T-helper 9 cell (primary cell): ENCODE measurements at places on chromosomes 7 and 10.

- DNase-seq, result no peak
Measured at GRCh38 chr10:18683427-18683826, 24.2 kb downstream of the ARL5B start.

- DNase-seq, result no peak
Measured at GRCh38 chr7:129751916-129752315, 140.4 kb downstream of the NRF1 start.

GRCh38 chr7:85561706-85562105, 374.9 kb upstream of the SEMA3D start:
- DNase-seq, result no peak

DNA sequence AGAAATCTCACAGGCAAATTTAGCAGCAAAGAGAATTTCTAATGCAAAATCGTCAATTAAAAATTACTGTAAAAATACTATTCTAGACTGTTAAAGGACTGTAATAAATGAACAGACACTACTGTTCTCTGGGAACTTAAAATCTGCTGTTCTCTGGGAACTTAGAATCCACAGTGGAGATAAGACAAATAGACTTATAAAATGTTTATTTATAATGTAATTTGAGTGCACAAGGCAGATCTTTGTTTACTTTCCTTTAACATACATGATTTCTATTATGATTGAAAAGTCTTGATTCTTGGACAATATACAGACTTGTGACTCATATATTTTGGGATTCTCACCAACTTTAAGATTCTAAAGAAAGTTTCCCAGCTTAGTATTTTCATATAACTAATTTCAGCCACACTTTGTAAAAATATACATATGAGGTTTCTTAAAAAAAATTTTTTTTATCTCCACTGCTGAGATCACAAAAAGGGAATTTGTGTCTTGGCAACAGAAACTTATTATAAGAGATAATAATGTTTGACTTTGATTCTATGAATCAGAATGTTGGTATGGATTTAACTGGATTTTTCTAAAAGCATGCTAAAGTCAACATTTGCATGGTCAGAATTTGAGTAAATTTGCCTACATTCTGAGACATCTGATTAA, 166.3 kb upstream of the RHOBTB1 start:
- DNase-seq, result no peak

DNA sequence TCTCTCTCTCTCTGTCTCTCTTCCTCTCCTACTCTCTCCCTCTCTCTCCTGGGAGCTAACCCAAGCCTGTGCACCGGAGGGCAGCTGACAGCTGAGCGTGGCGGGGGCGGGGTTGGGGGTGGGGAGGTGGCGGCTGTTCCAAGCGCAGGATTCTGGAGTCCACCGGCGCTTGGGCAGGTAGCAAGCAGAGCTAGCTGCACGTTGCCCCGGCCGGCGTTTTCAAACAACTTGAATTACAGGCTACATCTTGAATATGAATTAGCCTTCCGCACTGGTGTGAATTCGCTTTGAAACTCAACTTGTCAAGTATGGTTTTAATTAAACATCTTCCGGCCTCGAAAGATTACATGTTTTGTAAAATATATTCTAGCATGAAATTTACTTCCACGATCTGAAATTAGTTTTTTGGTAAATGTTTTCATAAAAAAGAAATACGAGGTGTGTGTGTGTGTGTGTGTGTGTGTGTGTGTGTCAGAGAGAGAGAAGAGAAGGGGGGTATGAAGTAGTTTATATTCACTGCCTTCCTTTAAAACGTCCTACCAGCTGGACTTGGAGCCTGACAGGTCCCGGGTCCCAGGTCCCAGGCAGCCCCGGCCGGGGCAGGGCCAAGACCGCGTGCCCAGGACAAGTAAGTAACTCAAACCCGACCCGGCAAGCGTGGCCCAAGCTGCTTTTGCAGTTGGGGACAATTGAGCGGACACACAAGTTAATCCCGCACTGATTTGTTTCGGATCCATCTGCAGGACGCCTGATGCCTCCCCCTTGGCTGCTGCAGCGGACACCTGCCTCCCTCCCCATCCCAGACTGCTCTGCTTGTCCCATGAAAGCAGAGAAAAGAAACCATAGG, 9.0 kb upstream of the DLX6 start:
- no peak for DNase-seq

GRCh38 chr7:132500727-132501440, 75.4 kb downstream of the PLXNA4 start:
- no peak for DNase-seq

GRCh38 chr10:118901906-118902305, 127.6 kb upstream of the NANOS1 start:
- DNase-seq, result no peak

DNA sequence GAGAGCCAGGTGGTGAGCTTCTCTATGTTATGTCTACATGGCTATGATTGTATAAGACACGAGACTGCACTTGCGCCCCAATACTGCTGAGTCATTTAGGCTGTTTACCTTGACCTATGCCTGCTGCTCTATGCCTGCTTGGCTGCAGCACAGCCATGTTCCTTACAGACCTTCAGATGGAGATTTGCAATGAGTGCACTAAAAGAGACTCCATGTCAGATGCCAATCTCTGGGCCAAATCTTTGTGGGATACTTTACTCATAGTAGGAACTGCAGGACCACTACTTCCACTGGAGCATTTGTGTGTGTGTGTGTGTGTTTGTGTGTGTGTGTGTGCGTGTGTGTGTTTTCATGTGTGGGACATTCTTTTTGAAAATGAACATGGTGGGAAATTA, 50.0 kb upstream of the KMT2E start:
- no peak for DNase-seq

GRCh38 chr10:113292086-113292485, 260.8 kb upstream of the HABP2 start:
- DNase-seq, result no peak

DNA sequence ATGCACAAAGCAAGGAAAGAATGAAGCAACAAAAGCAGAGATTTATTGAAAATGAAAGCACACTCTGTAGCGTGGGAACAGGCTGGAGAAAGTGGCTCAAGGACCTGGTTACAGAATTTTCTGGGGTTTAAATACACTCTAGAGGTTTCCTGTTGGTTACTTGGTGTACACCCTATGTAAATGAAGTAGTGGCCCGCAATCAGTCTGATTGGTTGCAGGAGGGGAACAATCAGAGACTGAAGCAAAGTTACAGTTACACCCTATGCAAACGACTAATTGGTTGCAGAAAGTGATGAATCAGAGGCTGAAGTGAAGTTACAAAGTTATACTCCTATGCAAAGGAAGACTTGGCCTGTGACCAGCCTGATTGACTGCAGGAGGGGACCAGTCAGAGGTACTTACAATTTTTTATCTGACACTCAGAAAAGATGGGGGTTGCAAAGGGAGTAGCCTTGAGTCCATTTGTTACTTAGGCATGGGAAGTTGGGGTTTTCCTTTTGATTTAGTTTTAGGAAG, 3.6 kb upstream of the MTPN start:
- DNase-seq, result peak; percentile 45

- no peak for DNase-seq
Measured at GRCh38 chr10:88989824-88990383, 694 bp upstream of the FAS start.

- no peak for DNase-seq
Measured at GRCh38 chr10:110755781-110756180, 111.6 kb downstream of the RBM20 start.

GRCh38 chr10:90494183-90494582, 363.7 kb downstream of the HTR7 start:
- no peak for DNase-seq

DNA sequence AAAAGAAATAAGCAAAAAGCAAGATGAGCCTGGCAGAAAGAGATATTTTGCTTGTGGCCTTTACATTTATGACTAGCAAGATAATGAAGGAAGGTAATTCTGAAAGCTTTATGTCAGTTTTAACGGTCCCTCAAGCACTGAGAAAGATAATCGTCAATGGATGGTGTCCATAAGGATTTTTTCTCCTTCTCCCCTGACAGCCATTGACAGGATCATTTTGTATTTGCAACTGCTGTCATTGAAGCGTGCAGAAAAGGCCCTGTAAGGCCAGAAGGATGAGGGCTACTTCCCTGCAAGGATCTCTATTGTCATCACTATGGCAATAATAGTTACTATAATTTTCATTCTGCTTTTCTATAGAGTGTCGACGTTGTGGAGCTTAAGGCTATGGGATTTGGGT, 994 bp upstream of the LRGUK start:
- DNase-seq, result no peak

- DNase-seq, result no peak
Measured at GRCh38 chr10:22737587-22737986, 23.2 kb upstream of the PIP4K2A start.

DNA sequence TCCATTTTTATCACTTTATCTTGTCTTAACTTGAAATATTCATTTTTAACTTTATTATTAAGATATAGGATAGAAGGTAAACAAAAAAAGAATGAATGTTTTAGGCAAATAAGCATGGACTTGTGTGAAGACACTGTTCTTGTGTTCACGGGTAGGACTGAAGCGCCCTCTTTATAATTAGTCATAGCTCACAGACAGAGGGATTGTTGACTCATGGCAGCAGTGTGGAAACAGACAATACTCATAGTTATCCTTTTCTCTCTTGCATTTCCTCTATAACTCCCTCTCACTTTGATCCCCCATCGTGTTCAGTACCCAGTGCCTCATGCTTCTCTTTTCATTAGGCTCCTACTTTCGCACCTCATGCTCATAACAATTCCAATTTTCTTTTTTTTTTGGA, 731.8 kb downstream of the PHTF2 start:
- no peak for DNase-seq

DNA sequence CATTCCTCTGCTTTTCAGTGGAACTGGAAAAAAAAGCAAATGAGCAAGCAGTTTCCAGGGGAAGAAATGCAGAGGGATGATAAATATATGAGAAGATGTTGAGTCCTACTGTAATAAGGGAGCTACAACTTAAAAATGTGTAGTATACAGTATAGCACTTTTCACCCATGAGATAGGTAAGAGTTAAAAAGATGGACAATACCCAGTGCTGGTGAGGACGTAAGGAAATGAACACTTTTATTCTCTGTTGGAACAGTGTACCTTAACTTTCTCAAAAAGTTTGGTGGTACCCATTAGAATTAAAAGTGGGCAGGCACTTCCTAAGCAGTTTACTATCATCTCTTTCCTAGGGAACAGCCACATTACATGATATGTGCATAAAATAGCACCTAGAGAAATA, 2.7 kb upstream of the FAM170B start:
- DNase-seq, result no peak

GRCh38 chr7:143239813-143240212, 18.0 kb downstream of the TAS2R40 start:
- DNase-seq, result no peak

GRCh38 chr10:125455855-125456254, 227.1 kb downstream of the TEX36 start:
- DNase-seq, result no peak

DNA sequence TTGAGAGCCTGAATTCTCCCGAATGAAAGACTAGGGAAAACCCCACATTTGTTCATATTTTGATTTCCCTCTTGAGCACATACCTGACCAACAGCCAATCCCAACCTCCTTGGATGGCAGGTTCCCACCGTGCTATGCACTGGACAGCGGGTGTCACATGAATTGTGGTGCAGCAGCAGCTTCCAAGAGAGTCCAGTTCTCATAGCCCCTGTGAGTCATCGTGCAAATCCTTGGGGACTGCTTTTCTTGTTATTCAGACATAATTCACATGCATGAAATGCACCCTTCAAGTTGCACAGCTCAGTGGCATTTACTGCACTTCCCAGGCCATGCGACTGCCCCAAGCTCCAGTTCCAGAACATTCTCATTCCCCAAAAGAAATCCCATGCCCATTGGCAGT, 67.8 kb upstream of the PPP2R2D start:
- no peak for DNase-seq

- DNase-seq, result no peak
Measured at GRCh38 chr7:128030654-128031611, at the start of gene LRRC4. Gene LRRC4 (minus strand): TSS chr7:128031437. CDS start chr7:128030640, 797 bp downstream.

- no peak for DNase-seq
Measured at GRCh38 chr10:80373502-80373901, 16.9 kb downstream of the DYDC2 start.

DNA sequence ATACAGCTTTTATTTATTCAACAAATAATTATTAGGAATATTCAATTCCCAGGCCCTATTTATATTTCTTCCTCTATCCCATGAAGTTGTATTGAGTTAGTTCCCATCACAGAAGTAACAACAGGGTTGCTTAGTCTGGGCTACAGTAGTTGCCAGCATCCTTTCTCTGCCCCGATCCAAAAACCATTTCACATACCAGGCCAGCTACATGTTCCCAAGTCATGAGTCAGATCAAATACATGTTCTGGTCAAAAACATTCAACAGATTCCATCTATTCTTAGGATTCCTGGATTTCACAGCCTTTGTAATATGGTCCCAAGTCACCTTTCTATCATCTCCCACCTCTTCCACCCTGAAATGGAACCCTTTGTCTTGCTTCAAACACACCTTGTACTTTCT, 91.6 kb downstream of the RAB11FIP2 start:
- DNase-seq, result no peak

- no peak for DNase-seq
Measured at GRCh38 chr10:34522546-34522945, 292.6 kb downstream of the PARD3 start.

DNA sequence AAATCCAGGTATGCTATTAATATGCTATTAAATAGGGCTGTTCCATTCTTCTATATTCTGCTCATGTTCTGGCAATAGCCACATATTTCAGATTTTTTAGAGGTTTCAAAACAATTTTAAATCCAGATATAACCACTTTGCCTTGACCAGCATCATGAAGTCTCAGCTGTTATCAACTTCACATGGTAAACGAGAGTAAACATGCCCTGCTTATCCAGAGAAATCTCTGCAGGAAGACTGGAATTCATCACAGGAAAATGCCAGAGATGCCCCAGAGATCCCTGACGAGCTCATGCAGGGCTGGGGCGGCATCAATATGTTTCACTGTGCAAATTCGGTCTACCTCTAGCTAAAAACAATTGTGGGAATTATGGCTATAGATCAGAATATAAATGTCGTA, 126.5 kb downstream of the FANK1 start:
- DNase-seq, result no peak

DNA sequence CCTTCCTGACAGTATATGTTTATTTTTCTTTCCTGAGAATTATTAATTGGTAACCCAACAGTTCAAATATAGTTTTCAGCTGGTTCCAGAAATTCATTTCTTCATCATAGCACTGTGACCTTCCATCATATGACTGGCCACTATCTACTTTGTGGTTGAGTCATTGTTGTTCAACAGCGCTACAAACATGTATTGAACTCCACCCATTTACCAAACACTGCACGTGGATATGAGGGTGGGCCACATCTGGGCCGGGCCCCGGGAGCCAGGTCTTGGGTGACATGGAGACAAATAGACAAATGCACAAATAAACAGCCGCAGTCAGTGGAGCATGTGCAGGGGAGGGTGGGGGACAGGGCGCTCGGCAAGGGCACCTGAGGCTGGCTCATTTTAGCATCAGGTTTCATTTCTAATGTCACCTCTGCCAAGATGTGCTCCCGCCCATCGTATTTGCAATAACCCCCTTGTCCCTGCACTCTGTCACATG, 24.0 kb upstream of the EEPD1 start:
- DNase-seq, result no peak

DNA sequence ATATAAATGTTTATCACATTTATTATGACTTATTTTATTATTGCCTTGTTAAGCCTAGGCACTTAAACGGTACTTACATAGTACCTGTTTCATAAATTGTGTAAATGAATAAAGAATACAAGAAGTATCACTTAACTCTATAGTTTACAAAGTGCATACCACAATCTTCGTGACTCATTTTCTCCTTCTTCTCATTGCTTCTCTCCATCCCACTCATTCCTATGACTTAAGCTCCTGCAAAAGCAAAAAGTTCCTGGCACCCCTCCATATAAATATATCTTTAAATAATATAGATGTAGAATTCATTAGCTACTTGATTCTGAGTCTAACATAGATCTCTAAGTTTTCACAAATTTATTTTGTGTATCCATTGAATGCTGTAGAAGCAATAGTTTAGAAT, 1382.0 kb upstream of the CELF2 start:
- no peak for DNase-seq
